ENCODE measurements at places on chromosomes 16 and 17.

- no peak for DNase-seq
These were observed 132.6 kb downstream of the PARN start for GRCh38 chr16:14497245-14498082.

DNA sequence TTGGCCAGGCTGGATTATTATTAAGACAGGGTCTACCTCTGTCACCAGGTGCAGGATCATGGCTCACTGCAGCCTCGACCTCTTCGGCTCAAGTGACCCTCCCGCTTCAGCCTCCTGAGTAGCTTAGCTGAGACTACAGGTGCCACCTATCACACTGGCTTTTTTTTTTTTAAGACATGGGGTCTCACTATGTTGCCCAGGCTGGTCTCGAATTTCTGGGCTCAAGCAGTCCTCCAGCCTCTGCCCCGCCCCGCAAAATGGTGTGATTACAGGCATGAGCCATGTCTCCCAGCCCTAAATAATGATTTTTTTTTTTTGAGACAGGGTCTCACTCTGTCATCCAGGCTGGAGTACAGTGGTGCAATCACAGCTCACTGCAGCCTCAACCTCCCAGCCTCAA, 5.8 kb downstream of the OVCA2 start:
- DNase-seq, result no peak

- no peak for DNase-seq
These were observed 60.2 kb downstream of the TEX2 start for GRCh38 chr17:64202683-64203344.

DNA sequence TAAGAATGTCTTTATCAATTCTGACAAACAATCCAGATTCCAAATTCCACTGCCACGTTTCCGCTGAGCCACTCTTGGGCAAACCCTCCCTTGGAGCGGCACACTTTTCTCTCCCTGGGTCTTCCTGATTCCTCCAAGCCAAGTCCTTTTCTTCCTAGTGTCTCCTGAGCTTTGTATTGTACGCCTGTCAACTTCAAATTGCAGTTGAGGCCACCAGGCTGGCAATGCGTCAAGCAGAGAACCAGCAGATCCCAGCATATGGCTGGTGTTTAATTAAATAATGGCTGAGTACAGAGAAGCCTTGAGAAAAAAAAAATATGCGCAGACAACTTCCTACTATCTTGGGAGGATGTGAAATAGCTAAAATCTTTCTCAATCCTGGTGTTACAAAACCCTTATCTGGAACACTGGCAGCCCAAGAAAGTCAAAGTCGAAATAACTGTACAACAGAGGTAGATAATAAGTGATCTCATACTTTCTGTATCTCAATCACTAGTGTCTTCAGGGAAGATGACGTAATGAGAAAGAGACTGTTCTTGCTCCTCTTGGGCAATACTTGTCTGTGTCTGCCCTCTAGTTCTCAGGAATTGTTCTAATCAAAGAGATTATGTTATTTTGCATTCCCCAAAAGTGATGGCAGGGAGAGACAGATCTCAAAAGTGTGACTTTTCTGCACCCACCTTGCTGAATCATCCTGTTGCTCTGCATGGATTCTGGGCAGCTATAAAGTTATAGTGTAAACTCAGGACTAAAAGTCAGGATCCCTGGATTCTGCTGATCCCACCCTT, 15.0 kb downstream of the SMIM36 start:
- DNase-seq, result no peak

- no peak for DNase-seq
These were observed 66.1 kb upstream of the SREBF1 start for GRCh38 chr17:17902877-17903276.

DNA sequence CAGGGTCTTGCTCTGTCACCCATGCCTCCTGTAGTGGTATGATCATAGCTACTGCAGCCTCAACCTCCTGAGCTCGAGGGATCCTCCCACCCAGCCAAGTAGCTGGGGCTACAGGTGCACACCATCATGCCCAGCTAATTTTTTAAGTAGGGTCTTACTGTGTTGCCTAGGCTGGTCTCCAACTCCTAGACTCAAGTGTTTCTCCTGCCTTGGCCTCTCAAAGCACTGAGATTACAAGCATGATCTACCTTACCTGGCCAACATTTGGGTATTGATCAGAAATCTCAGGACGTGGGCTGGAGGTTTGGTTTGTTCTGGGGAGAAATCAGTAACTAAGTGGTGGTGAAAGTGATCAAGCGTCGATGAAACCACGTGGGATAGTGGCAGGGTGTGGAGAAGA, 4.1 kb downstream of the CHD9 start:
- no peak for DNase-seq

DNA sequence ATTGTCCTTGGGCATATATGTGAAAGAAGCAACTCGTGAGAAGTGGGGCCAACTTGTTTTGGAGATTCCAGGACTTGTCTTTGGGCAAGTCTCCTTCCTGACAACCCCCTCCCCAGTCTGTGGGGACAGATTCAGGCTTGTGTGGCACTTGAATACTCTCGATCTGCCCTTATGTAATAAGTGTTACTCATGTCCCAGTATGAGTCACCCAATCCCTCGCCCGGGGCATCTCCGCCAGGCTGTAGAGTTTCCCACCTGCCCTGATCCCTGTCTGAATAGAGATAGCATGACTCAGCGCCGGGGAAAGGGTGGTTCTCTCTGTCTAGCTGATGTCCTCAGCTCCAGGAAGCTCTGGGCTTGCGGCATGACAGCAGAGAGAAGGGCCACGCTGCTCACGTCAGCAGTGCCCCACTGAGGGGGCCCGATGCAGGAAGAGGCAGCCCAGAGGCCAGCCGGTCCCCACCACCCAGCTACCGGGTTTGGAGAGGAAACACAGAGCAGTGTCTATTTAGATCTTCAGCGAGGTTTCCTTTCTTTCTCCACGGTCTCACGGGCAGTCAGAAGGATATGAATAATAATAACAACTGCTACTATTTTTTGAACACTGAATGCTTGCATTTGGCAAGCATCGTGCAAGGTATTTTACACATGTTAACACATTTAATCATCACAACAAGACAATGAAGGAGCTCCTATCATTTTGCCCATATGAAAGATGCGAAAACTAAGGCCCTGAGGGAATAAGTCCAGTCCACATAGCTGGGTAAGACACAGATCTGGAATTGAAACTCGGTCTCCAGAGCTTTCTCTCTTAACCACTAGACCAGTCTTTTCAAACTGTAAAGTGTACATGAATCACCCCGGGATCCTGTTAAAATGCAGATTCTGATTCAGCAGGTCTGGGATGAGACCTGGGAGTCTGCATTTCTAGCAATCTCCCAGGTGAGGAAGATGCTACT, 426.7 kb upstream of the MAF start:
- peak; percentile 98 for DNase-seq

GRCh38 chr16:75861311-75862097, 135.2 kb upstream of the CPHXL start:
- DNase-seq, result no peak

- DNase-seq, result no peak
These were observed 8.8 kb downstream of the SCIMP start for GRCh38 chr17:5225668-5226457.

DNA sequence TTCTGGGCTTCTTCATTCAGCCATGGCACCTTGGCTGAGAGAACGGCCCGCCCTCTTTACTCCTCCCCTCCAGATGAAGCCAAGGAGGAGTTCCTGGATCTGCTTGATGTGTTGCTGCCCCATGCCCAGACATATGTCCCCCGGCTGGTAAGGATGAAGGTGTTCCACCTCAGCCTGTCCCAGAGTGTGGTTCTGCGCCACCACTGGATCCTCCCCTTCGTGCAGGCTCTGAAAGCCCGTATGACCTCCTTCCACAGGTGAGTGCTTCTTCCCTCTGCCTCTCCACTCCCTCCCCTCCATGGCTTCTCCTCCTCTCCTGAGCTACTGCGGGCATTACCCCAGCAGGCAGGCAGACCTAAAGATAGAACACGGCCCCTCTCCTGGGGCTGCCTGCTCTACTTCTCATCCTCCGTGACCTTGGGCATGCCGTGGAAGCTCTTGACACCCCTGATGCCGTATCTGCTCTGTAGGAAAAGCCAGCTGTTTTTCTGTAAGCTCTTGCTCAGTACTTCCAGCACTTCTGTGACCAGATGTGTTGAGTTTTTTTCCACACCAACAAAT, 8.7 kb downstream of the USB1 start:
- no peak for DNase-seq

- DNase-seq, result no peak
These were observed 90.3 kb upstream of the BCAR1 start for GRCh38 chr16:75341564-75342307.

DNA sequence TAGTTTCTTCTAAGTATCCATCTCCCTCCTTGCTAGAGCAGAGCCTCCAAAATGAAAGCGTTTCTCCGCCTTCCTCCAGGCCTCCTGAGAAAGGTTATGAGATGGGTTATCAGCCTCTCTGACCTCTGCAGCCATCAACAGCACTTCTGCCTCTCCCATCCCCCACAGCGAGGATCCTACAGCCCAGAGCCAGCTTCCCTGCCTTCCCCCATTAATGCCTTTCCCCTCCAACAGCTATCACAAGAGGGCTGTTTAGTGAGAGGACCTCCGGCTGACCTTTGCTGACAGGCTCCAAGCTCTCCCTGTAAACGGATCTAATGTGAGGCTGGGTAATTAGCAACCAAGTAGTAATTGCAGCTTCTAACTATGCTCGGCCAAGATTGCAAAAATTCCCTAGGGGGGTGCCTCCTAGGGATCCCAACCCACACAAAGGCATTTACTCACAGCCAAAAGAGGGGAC, 55.8 kb downstream of the ZFHX3 start:
- no peak for DNase-seq

GRCh38 chr17:70047619-70048419, 27.2 kb upstream of the KCNJ16 start:
- DNase-seq, result no peak

GRCh38 chr17:33756021-33756420, 462.9 kb upstream of the ASIC2 start:
- no peak for DNase-seq

- no peak for DNase-seq
These were observed 169.5 kb downstream of the AHSP start for GRCh38 chr16:31696968-31697743.

DNA sequence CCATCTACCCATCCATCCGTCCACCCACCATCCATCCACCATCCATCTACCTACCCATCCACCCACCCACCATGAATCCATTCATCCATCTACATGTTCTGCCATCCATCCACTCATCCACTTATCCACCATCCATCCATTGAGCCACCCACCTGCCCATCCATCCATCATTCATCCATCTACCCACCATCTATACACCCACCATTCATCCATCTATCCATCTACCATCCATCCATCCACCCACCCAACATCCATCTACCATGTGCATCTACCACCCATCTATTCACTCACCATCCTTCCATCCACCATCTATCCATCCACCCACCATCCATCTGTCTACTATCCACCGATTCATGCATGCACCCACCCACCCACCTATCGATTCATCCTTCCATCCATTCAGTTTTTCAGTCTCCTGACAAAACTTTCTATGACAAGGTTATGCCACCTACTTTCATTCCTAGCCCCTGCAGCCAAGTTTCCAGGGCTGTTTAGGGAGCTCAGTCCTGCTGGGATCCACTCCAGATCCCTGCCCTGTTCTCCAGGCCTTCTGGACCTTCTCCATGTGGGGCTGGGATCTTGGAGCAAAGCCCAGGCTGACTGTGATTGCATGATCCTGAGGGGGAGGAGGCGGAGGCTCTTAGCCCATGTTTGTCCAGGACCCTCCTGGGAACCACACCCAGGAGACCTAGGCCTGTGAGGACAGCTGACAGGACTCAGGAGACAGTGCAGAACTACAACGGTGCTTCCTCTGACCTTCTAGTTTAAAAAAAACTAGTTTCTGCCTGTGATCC, 27.4 kb downstream of the BCO1 start:
- no peak for DNase-seq

GRCh38 chr16:22353191-22353919, 21.1 kb downstream of the CDR2 start:
- peak; percentile 10 for DNase-seq

DNA sequence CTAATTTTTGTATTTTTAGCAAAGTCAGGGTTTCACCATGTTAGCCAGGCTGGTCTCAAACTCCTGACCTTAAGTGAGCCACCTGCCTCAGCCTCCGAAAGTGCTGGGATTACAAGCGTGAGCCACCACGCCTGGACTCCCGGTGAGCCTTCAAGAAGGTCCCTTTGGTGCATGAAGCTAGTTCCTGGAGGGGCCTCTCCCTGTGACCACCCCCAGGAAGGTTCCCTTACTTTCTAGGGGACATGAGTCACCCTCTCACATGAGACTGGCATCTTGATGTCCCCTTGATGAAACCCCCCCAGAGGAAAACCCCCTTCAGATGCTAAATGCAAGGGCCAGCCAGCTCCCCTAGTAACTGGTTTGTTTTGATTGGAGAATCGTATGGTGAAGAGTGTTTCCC, 12.8 kb downstream of the CARHSP1 start:
- DNase-seq, result no peak

DNA sequence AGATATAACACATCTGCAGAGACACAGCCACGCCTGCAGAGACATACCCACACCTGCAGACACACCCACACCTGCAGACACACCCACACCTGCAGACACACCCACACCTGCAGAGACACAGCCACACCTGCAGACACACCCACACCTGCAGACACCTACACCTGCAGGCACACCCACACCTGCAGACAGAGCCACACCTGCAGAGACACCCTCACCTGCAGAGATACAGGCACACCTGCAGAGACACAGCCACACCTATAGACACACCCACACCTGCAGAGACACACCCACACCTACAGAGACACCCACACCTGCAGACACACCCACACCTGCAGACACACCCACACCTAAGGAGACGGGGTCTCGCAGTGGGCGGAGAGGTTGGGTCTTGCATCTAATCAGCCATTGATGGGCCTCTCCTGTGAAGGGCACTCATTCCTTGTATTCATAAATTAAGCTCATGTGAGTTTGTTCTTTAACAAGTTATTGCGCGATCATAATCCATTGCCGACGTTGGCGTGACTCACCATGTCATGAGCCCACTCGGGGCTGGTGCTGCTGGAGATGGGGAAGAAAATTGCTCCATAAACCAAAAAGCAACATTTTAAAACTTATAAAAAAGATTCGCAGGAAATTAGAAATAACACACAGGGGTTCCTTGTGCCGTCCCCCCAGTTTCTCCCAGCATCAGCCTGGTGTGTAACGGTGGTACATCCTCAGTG, 28.9 kb upstream of the CDH15 start:
- no peak for DNase-seq

DNA sequence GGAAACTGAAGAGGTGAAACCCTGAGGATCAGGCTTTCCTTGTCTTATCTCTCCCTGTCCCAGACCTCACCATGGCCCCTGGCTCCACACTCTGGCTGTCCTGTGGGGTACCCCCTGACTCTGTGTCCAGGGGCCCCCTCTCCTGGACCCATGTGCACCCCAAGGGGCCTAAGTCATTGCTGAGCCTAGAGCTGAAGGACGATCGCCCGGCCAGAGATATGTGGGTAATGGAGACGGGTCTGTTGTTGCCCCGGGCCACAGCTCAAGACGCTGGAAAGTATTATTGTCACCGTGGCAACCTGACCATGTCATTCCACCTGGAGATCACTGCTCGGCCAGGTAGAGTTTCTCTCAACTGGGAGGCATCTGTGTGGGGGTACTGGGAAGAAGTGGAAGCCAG, 1.4 kb downstream of the CD19 start:
- no peak for DNase-seq

- DNase-seq, result no peak
These were observed 734 bp downstream of the PGAP3 start for GRCh38 chr17:39687101-39687545.

All from SW 1271 (cell line).